Activated CD8-positive, alpha-beta memory T cell treated with anti-CD3 and anti-CD28 coated beads for 48 hours (primary cell): ENCODE measurements at places on chromosomes 3 and 15.

DNA sequence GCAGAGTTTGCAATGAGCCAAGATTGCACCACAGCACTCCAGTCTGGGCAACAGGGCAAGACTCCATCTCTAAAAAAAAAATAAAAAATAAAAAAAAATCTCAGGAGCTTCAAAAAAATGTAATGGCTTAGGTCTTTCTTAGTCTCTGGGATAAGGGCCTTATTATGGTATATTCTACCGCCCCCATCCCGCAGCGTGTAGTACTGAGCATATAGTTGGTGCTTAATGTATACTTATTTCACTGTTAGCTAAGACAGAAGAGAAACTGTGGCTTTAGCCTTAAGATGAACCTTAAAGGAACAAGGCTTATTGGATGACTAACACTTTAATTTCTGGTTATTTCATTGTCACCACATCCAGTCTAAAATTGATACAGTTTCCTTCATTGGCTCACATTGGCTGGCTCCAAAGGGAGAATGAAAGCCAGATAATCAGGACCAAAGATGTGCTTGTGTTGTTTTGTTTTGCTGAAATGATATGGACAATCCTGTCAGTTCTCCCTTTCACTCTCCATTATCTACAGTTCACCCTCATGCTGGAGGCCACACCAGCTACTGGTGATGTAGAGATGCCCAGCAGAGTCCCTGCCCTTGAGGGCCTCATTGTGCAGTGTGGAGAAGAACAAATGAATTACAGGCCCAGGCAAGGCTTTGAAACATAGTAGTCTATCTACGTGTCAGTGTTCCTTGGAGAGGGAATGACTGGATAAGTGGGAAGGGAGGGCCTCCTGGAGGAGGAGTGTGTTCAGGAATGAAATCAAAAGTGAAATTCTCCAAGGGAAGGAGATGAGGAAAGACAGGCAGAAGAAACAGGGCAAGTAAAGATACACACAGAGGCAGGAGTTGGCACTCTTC is 17.4 kb upstream of the RAF1 start:
- no peak for DNase-seq

DNA sequence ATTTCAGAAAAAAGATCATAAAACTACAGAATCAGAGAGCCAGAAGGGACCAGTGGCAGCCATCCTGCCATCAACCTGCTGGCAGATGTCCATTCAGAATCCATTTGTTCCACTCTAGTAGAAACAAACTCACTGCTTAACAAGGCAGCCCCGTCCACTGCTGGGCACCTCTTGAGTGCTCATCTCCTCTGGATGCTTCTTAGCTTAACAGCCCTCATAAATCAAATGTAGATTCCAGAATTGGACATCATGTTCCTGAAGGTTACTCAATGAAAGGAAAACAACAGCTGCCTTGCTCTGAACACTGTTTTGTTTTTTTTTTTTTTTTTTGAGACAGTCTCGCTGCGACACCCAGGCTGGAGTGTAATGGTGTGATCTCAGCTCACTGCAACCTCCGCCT is 37.3 kb downstream of the ABCC5 start:
- DNase-seq = no peak

DNA sequence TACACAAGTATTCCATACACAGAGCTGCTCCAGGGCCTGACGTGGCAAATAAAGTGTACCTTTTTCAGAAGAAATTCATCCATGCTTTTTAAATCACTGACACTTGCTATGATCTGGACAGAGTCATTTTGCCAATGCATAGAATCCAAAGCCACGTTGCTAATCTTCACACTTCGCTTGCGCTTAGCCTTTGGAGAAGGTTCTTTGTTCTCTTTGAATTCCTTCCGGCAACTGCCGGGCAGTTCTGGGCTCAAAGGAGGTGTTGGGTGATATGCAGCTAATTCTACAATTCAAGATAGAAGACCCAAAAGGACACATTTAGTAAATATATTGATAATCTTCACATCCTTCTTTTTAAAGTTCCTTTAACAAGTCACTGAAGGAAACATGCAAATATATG is 69.9 kb downstream of the NR2E3 start:
- no peak for DNase-seq

GRCh38 chr3:37608061-37608702 is 253.5 kb upstream of the CTDSPL start:
- DNase-seq = no peak

GRCh38 chr3:17070161-17070959 is 185.6 kb downstream of the PLCL2 start:
- no peak for DNase-seq

GRCh38 chr3:114363554-114364202 is 69.8 kb downstream of the TIGIT start:
- DNase-seq = no peak

GRCh38 chr3:161800985-161801559 is 304.5 kb downstream of the OTOL1 start:
- no peak for DNase-seq

- DNase-seq = no peak
Observed at GRCh38 chr3:47578691-47579632, at the start of gene CSPG5. CSPG5 (minus strand) TSS chr3:47578865; CDS start chr3:47578693, 172 bp downstream.
